ENCODE measurements at places on chromosomes 2 and 18. TPM values are rescaled to one million over a fixed set of nuclear protein-coding genes. Genes with fewer than 3 reads are reported as not detected.

Gene IER3IP1
- 7.9 TPM for total RNA-seq

Gene SUCLG1
- 36.9 TPM for total RNA-seq

Gene ANAPC1
- total RNA-seq, result 107 TPM

Gene TMEM17
- total RNA-seq, result 0.69 TPM

Gene KLHL29
- 4.3 TPM for total RNA-seq

Gene MYOM1
- 0.78 TPM for total RNA-seq

Gene CIAO1
- 69.9 TPM for total RNA-seq

Gene CBLN2
- not detected for total RNA-seq

Gene ATP8B1
- 4.6 TPM for total RNA-seq

Gene TUBB8B
- 0.36 TPM for total RNA-seq

Gene HTRA2
- 24.6 TPM for total RNA-seq

Gene HRH4
- not detected for total RNA-seq
